Fibroblast of skin of abdomen (primary cell): ENCODE measurements at places on chromosomes 16 and 17.

- DNase-seq, result peak; percentile 48
These were observed 28.8 kb upstream of the GINS2 start for GRCh38 chr16:85717393-85718152.

DNA sequence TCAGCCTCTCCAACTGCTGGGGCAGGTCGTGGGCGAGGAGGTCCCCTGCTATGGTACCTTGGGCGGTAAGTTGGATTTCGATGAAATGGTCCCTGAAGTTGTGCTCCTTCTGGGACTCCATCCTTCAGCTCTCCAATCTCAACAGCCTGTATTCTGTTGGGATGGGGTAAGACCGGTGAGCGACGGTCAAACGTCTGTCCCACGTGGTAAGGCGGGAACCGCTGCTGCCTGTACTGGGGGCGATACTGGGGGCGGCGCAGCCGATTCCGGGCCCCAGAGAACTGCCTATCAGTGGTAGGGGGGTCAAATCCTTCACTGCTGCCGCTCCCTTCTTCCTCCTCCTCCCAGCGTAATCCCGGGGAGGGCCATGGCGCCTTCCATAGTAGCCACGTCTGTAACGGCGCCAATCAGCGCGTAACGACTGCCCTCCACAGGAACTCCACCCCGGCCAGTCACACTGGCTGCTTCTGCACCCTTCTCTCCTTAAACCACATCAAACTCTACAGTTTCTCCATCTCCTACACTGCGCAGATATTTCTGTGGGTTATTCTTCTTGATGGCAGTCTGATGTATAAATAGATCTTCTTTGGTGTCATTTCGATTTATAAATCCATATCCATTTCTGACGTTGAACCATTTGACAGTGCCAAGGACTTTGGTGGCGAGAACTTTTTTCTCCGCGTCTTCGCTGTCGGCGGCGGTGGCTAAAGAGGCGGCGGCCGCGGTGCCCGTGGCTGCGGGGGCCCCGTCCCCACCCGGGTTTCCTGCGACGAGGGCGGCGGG is 41.1 kb downstream of the AHSP start:
- DNase-seq, result peak; percentile 9

- DNase-seq, result no peak
These were observed 125.8 kb downstream of the DYNLRB2 start for GRCh38 chr16:80666378-80667250.

DNA sequence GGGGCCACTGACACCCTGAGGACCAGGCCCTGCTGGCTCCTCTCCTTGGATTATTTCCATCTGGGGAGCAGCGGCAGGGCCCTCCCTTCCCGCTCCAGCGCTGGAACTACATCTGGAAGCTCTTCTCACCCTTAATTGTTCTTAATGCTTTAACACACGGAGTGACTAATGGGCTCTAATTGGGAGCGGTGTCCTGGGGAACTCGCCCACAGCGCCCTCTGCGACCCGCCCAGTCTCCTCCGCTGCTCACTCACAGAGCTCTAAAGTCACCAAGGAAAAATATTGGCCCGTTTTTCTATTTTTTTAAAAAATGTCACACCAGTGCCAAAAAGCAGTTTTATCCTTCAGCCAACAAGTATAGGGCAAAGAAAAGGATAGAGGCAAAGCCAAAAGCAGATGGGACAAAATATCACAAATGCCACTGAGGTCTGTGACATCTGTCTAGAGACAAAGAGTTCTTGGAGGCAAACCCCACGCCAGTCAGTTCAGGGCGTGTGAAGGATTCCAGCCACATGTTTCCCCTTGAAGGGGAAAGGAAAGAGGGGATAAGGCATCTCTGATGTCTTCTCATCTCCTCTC is 134.7 kb downstream of the RBFOX3 start:
- no peak for DNase-seq
